ENCODE measurements at places on chromosomes 12 and 14. TPM values are rescaled to one million over a fixed set of nuclear protein-coding genes. Genes with fewer than 3 reads are reported as not detected.

STON2 gene
- 0.14 TPM for total RNA-seq

NOVA1 gene
- total RNA-seq, result not detected

PPFIBP1 gene
- 43.4 TPM for total RNA-seq

LRTM2 gene
- not detected for total RNA-seq

CLEC9A gene
- not detected for total RNA-seq

LALBA gene
- total RNA-seq, result not detected

TMCC3 gene
- total RNA-seq, result not detected

KRT77 gene
- total RNA-seq, result not detected

RHEBL1 gene
- 15.2 TPM for total RNA-seq

WSCD2 gene
- total RNA-seq, result not detected

- DNase-seq, result no peak
Observed at GRCh38 chr12:57446292-57446960, 8.7 kb upstream of the INHBE start.

DNA sequence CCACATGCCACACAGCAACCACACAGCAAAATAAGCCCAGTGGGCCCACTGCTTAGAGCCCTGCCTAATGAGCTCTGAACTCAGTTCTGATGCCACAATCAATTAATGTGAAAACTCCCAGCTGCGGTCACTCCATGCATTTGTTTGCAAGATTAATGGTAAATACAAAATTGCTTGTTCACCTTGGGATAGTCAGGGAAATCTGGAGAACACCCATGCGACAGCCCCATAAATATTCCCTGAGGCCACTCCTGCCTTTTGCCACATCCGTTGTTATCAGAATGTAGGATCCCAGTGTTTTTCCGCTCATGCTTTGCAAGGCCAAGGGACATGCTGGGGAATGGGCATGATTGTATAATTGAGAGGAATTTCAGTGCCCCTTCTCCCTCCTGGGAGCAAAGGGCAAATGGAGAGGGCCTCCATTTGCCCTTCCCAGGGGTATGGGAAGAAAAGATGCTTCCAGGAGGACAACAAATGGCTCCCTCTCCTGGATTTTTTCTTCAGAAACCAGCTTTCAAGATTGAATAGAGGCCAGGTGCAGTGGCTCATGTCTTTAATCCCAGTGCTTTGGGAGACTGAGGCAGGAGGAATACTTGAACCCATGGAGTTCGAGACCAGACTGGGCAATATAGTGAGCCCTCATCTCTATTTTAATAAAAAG, 30.8 kb upstream of the CMKLR1 start:
- no peak for DNase-seq

GRCh38 chr12:23631786-23632377, 317.6 kb downstream of the SOX5 start:
- no peak for DNase-seq

DNA sequence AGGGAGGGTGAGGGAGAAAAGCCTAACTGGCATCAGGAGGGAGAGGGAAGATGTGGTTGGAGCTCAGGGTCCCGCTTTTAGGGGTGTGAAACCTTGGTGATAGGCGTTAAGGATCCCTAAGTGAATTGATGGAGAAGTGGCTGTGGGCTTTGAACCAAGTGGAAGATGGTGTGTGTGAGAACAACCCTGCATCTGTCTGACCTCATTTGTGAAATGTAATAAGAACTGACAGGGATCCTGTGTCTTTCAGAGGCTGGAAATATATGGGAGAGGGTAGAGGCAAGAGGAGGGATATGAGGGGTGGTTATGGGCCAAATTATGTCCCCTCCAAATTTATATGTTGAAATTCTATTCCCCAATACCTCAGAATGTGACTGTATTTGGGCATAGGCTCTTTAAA, 63.8 kb upstream of the NRXN3 start:
- DNase-seq, result no peak

DNA sequence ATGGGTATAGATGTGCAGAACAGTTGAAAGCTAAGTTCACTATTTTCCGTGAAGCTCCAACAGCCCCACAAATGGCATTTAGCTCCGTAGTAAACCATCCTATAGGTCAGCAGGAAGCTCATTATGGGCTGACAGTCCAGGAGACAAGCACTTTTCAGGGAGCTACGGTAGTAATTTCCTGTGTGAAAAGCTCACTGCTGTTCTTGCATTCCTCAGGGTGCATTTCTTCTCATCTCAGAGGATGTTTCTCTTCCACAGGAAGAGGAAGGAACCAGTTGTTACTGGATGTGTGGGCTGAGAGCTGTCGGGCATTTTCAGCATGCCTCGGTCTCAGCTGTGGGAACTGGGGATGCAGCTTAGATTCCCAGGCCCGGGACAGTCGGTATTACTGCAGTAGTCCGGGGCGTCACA, 72.8 kb downstream of the GALNT4 start:
- DNase-seq, result no peak

GRCh38 chr12:57004651-57005050, 1.7 kb downstream of the ZBTB39 start:
- no peak for DNase-seq

DNA sequence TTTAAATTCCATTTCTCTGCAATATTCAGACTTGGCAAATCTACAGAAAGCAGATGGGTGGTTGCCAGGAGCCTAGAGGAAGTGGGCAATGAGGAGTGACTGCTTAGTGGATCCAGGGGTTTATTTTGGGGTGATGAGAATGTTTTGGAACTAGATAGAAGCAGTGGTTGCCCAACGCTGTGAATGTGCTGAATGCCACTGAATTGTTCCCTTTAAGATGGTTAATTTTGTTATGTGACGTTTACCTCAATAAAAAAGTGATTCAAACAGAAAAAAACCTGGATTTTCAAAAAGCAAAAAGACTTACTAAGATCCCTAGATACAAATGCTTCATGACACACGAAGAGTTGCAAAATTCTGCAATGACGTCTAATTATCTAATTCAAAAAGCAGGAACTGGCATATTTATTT, 34.2 kb downstream of the DAO start:
- DNase-seq, result no peak

- DNase-seq, result peak; percentile 60
Observed at GRCh38 chr12:112496496-112496895, 77.7 kb downstream of the PTPN11 start.

GRCh38 chr14:20376071-20376588, 32.7 kb downstream of the PARP2 start:
- DNase-seq, result no peak

DNA sequence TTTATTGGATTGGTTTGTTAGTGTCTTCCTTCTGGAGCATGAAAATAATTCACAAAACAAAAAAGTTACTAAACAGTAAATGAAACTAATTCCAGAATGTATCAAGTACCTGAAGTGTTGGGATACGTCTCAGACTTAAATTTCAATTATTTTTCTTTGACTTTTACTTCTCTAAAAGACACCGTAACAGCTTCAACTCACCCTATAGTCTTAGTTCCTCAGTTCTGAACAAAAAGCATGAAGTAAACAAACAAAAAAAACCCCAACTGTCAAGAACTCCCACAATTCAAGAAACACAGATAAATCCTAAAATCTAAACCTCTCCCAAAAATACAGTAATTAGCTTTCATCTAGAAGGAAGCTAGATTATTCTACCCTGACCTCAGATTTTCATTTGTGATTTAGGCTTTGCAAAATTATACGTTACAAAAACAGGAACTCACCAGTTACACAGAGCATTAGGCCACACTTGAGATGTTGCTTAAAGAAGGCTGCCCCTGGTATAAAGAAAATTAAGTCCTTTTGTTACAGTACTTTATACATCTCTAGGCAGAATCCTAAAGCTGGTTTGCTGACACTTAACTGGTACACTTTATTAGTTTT, 10.2 kb downstream of the HEATR5A start:
- DNase-seq, result no peak

DNA sequence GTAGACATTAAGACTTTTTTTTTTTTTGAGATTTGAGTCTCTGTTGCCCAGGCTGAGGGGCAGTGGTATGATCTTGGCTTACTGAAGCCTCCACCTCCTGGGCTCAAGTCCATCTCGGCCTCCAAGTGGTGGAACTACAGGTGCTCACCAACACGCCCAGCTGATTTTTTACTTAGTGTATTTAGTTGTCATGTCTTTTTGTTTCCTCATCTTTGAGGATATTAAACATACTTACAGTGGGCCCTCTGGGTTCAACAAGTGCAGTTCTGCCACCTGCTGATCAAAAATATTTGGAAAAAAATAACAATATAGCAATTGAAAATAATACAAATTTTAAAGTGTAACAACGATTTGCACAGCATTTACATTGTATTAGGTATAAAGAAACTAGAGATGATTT, 4.4 kb upstream of the B4GALNT1 start:
- DNase-seq, result no peak

GRCh38 chr14:65751510-65751909, 339.0 kb downstream of the FUT8 start:
- DNase-seq, result no peak

DNA sequence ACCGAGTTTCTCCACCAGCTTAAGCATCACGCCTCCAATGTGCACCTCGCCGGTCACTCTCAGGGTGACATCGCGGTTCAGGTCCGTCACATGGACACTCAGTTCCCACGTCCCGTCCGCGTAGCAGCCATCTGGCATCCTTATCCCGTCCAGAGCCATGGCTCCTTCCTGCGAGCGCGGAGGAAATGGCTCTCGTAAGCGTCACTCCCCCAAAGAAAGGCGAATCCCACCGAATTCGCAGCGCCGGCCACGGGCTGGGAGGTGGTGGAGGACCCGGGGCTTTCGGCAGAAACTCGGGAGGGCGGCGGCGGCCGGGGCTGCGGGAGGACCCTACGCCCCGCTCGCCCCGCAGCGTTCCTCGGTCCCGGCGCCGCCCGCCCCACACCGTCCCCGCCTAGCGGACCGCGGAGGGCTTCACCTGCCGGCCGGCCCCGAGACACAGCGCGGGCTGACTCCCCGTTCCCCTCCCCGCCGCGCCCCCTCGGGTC, 396 bp downstream of the FERMT2 start:
- DNase-seq, result peak; percentile 20

DNA sequence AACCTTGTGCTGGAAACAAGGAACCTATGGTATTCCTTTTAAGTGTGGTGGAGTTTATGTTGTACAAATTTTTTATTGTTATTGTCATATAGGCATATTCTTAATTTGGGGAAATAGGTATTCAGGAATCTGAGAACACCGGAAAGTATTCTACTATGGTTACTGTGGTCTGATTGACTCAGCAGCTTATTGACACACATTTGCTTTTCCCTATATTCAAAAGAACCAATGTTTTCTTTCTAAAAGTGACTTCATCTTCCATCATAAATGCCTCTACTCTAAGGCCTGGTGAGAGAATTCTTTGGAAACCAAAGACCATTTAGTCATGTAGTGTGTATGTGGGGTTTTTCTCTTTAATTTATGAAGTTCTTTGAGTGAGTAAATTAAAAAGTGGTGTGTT, 474.8 kb downstream of the TMTC2 start:
- DNase-seq, result no peak

GRCh38 chr12:94225506-94225905, 77.1 kb downstream of the PLXNC1 start:
- DNase-seq, result no peak

GRCh38 chr12:6752167-6752920, 597 bp downstream of the MLF2 start:
- peak; percentile 45 for DNase-seq

DNA sequence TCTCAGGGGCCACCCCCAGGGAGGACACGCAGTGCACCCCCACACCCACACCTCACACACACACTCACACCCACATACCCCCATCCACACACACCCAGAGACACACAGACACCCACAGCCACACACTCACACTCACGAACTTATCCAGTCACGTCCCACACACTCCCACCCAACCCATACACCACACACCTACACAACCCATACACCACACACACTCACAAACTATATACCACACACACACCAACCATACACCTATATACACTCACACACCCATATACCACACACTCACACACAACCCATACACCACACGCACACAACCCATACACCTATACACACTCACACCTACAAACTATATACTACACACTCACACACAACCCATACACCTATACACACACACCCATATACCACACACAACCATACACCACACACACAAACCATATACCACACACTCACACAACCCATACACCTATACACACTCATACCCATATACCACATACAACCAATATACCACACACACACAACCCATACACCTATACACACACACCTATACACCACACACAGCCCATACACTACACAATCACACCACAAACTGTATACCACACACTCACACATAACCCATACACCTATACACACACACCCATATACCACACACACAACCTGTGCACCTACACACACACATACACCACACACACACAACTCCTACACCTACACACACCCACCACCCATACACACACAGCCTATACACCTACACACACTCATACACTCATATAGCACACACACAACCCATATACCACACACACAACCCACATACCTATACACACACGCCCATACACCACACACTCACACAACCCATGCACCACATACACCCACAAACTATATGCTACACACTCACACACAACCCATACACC, 42.7 kb downstream of the TMEM121 start:
- no peak for DNase-seq
